ENCODE measurements at places on chromosomes 7 and 10.

DNA sequence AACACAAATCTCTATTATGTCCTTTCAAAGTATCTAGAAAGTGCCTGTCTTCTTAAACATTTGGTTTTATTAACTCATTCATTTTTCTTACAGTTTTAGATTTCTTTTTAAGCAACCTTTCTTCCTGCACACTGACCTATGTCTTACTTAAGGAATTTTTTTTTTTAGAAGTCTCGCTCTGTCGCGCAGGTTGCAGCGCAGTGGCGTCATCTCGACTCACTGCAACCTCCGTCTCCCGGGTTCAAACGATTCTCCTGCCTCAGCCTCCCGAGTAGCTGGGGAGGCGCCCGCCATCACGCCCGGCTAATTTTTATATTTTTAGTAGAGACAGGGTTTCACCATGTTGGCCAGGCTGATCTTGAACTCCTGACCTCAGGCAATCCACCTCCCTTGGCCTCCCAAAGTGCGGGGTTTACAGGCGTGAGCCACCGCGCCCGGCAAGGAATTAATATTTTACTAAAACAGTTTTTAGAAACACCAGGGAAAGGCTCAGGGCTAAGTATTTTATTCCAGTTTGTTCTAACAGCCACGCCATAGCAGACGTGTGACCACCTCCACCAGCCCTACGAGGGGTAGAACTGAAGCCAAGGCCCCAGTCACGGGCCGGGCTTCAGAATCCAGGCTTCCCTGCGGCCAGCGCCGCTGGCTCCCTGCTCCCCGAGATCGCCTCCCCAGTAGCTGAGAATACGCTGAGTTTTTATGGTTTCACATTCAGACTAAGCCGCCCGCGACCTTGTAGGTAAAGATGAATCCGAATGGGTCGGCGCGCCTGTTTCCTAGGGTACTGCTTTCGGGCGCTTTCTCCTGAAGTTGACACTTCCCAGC lies 941 bp upstream of the LUC7L2 start:
- DNase-seq = peak; percentile 32

DNA sequence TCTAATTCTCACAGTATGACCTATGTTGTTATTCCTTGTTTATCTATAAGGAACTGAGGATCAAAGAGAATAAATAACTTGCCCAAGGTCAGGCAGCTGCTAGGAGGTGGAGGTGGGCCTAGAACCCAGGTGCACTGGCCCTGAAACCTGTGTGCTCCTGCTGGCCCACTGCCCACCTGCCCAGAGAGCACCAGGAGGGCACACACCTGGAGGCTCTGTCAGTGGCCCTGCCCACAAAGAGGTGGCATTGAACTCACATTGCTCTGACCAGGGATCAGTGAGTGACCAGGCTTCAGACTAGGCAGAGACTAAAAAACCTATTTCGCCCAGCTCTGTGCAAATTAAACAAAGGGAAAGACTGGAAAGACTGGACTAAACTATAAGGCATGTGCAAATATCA lies 210.6 kb downstream of the TNS3 start:
- DNase-seq = no peak

DNA sequence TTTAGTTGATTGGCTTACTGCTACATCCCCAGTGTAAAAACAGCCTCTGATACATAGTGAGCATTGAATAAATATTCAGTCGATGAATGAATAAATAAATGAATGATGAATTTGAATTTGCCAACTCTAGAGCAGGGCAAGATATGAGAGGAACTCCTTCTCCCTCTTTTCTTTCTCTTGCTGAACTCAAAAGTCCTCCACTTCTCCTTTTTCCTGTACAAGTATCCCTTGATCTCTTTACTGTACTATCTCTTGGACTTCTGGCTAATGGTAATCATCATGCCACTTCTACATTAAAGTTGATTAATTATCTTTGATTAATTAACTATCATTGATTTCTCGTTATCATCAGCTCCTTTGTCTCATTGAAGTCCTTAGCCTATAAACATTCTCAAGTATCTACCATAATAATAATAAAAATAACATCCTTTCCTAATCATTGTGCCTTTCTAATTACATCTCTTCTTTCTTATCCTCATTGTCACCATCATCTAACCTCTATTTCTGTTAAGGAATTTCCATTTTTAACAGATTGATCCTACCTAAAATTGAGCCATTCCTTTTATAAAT lies 10.6 kb downstream of the CPED1 start:
- no peak for DNase-seq

GRCh38 chr7:49030221-49030620 lies 105.9 kb downstream of the CDC14C start:
- DNase-seq = no peak

- peak; percentile 43 for DNase-seq
These were observed 128.1 kb upstream of the FAM20C start for GRCh38 chr7:64098-64915.

DNA sequence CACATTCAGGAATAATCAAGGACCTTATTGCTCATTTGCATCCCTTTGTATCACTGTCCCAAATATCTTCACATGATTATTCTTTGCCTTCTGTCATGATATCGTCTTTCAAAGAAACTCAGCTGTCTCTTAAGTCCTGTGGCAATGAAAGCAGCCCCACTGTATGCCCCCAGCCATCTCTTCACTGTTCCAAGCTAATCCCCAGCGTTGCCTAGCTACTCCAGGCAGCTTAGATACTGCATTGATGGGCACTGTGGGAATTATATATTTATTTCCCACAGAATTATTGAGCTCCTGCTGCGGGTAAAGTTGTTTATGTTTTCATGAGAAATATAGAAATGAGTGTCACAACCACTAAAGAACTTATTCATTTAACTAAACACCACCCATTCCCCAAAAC lies 38.8 kb downstream of the SND1 start:
- no peak for DNase-seq

Measured in uterus (tissue), 4 donors.